AG08395 (cell line): ENCODE measurements at places on chromosomes 12 and 14.
A peak's percentile ranks its signal among the peaks of the same experiment; 100 is the strongest.

DNA sequence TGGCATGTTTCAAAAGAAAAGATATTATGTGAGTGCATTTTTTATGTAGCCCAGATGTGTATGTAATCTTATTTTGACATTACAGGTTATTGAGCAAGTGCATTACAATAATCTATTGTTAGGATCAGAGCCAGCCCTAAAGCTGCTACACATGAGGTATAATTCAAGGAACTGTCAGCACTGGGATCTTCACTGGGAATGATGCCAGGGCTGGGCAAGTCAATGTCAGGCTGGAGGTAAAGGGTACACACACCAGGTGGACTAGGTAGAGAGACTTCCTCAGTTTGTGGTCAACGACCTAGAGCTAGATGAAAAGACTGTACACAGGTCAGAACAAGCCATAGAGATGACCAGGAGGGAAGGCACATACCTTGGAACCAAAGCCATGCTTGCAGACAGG, 15.4 kb downstream of the TRIM9 start:
- DNase-seq: no peak

DNA sequence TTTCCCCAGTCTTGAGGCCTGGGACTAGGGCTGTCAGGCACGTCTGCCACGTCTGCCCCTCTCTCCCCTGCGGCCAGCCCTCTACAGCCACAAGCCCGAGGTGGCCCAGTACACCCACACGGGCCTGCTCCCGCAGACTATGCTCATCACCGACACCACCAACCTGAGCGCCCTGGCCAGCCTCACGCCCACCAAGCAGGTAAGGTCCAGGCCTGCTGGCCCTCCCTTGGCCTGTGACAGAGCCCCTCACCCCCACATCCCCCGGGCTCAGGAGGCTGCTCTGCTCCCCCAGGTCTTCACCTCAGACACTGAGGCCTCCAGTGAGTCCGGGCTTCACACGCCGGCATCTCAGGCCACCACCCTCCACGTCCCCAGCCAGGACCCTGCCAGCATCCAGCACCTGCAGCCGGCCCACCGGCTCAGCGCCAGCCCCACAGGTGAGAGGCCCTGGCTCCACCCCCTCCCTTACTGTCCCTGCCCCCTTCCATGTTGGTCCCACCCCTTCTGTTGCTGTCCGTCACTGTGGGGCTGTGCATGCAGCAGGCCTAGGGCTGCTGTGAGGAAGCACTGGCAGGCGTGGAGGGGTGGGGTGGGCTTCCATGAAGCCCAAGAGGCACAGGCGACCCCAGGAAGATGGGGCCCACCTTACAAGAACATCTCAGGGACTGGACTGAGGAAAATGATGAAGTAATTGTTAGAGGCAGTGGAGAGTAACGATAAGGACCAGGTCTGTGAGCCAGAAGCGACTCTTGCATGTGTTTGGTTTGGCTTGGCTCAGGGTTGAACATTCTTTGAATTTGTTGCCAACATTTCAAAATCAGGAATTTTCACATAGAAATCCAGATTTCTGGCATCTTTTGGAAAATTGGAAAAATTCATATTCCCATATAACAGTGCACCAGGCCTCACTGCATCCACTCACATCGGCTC, 16.8 kb downstream of the C12orf43 start:
- DNase-seq: peak; percentile 43

DNA sequence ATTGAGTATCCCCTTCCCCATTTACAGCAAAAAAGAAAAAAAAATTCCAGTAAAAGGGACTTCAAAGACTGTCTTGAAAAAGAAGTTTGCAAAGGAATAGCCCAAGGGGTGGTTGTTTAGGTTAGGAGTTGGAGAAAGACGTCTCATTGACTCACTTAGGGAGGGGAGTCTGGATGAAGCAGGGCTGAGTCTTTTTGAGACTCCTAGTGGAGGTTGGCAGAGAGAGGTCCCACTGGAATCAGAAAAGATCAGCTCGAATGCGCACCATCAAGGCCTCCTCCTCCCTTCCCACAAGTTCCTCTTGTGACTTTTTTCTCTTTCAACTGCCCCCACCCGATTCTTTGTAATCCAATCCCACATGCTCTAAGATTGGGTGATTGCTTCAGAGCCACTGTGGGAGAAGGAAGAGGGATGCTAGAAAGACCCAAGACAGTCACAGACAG, 1.9 kb downstream of the ARHGEF40 start:
- DNase-seq: peak; percentile 72

GRCh38 chr12:11621797-11622423, 27.6 kb upstream of the ETV6 start:
- DNase-seq: no peak

- DNase-seq: no peak
Observed at GRCh38 chr12:50584135-50584534, 79.3 kb downstream of the DIP2B start.

- DNase-seq: no peak
Observed at GRCh38 chr12:49882248-49882850, 21.4 kb downstream of the FAIM2 start.

DNA sequence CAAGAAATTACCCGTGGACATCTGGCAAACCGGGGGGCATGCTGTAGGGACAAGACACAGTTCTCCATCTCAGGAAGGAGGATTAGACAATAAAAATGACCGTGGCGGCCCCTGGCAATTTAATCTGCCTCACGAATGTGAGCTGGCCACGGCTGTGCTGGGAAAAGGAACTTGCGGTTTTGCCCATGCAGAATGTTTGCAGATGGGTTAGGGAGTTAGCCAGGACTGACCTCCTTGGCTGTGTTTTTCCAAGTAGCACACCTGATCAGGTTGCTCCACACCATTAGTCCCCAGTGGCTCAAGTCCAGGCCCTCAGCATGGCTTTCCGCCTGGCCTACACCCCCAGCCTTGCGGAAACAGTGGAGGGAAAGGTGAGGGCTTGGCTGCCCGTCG, 20.8 kb downstream of the TPCN1 start:
- DNase-seq: peak; percentile 73

DNA sequence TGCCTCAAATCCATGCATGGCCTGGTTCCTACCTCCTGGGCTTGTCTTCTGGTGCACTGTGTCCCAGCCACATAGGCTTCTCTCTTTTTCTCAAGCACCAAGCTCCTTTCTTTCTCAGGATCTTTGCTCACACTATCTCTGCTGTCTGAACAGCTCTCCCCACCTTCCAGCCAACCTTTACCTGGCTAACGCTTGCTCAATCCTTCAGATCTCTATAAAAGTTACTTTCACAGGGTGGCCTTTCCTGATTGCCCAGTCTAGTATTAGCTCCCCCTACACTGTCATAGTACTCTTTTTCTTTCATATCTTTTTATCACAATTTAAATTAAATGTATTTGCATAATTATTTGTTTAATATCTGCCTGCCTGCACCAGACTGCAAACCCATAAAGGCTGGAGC, 3.8 kb downstream of the PARP11 start:
- DNase-seq: no peak

DNA sequence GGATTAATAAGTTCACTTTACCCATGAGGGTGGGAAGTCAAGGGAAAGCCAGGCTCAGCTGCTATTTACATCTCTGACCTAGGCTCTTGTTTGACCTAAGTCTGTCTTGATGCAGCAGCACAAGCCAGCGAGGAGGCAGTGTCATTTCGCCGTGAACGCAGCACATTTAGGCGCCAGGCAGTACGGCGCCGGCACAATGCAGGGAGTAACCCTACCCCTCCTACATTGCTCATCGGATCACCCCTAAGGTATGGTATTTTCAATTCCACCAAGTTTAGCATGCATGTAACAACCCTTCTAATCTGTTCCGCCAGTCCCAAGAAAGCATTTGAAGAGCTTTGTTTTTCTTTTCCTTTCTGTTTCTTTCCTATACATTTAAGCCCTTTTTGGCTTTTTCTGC, 81.2 kb downstream of the PCNX1 start:
- DNase-seq: no peak

DNA sequence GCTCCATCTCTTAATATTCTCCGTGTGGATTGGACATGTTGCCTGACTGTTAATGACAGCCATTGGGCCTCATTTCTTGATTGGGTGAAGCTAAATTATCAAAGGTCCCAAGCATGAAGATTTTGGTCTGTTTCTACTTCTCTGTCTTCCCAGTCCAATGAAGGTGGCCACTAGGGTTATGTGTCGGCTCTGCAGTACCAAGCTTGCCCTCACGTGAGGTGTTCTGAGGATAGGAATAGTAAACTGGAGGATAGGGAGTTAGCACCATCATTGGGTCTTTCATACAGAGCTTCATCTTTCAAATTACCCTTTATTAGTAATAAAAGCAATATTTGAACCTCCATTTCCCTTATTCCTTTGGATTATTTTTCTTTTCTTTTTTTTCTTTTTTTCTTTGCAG, 21.9 kb upstream of the BICD1 start:
- DNase-seq: no peak

DNA sequence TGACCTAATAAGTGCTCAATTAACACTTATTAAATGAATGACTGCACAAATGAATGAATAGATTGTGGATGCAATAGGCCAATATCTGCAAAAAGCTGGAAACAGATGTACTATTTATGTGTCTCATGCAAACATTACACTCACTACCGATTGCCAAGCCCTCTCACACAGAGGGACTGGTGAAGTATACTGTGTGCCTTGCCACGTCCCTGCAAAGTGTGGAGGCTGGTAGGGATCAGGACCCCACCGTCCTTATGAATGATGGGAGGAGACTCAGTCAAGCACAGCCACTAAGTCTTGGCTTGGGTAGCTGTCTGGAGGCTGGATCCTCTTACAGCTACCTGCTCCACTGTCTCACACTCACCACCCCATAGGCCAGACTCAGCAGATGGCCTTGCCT, 3.9 kb upstream of the TUNAR start:
- DNase-seq: no peak

DNA sequence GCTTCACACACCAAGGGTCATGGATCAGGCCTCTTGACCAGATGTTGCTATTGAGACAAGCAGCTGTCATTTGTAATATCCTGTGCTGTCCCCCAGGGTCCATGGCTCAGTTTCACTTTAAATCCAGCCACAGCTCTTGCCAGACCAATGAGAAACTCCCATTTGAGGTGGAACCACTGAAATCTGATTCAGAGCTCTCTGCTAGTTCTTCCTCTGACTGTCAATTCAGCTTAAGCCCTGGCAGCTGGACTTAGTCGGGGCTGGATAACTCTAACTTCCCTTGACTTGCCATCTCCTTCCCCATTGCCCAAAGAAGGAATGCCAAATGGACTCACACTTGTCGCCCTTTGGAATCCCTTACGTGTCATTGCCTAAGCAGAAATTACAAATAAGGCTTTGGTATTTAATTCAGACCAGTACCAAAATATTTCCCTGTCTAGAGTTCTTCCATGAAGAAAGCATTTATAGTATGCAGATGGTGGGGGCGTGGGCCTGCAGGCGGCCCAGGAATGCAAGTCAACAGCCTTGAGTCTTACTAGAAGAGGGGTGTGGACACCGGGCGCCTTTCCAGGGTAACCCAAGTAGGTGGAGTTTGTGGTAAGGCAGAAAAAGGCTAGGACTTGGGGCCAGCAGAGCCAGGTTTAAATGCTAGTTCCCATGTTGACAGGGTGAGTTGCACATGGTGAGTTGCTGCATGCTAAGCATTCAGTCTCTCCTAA, 96.9 kb upstream of the TMPO start:
- DNase-seq: peak; percentile 96

DNA sequence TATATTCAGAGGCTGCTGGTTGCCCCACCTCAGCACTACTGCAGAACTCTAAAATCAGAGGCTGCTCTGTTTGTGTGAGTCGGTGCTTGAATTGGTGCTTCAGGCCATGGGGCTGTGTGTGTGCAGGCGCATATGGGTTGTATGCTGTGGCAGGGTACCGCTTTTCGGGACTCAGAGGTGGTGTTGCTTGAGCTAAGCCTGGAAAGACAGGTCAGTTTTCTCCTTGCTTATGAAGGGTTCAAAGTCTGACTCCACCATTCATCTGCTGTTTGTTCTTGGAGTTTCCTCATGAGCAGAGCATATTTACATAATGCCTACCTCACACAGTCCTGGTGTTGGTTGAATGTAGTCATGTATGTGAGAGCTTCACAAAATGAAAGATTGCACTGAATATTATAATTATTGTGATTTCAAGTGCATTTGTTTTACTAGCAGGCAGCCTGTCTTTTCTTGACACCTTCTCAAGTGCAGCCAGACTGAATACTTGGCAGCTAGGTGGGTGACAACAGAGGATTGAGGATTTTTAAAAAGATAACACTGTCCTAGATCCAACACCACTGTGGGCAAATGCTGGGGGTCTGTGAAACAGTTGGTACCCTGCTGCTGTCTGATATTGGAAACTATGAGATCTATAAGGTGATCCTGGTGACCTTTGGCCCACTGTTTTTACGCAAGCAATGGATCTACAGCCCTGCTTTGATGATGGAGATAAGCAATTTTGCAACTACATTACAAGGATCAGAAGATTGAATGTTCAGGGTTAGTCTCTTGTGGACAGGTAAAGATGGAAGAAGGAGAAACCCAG, 1.0 kb upstream of the ANG start:
- no peak for DNase-seq

GRCh38 chr14:24077086-24077485, 5.7 kb downstream of the CPNE6 start:
- DNase-seq: no peak

DNA sequence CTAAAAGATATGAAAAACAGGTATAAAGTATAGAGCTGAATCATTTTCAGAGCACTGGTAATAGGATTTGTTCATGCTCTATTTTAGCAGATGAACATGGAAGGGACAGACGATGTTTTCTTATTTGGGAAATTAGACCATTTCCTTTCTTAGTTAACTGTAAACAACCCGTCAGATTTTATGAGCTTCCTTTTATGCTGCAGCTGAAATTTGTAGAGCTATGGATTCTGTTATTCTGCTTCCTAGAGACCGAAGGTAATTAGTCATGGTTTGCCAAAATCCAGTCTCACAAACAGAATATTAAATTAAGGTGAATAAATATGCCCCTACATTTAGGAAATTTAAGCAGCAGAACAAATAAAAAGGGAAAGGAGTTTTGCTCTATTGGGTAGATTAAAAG, 180.2 kb upstream of the SYT1 start:
- DNase-seq: no peak

DNA sequence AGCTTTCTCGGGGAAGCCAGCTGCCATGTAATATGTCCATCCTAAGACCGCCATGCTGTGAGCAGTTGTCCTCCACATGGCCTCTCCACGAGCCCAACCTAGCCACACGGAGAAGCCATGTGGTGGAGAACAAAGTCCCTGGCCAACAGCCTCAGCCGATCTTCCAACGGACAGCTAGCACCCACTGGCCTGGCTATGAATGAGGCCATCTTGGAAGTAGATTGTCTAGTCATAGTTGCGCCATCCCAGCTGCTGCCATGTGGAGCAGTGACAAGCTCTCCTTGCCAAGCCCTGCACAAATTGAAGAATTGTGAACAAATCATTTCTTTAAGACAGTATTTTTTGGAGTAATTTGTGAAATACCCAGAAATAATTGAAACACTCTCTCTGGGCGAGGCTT, 49.3 kb upstream of the USP44 start:
- no peak for DNase-seq

- no peak for DNase-seq
Observed at GRCh38 chr14:70595443-70596185, 4.8 kb downstream of the MED6 start.
